ENCODE measurements at places on chromosomes 7 and 10.

- DNase-seq = no peak
These were observed 11.6 kb downstream of the VENTX start for GRCh38 chr10:133249094-133249780.

DNA sequence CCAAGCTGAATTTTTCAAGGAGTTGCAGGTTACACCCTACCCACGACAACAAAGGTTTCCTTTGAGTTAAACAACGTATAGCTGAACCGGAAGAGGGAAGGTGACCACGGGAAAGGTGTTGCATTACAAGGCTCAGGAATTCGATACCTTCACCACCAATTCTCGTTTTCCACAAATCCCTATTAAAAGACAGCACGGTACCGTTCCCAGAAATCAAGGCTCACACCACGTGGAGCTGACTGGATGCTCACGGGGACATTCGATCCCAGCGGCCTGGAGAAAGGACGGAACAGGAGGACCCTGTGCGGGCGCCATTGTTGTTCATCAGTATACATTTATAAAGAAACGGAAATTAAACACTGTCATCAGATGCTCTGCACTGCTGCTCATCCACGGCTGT lies 56.4 kb downstream of the CTBP2 start:
- no peak for DNase-seq

DNA sequence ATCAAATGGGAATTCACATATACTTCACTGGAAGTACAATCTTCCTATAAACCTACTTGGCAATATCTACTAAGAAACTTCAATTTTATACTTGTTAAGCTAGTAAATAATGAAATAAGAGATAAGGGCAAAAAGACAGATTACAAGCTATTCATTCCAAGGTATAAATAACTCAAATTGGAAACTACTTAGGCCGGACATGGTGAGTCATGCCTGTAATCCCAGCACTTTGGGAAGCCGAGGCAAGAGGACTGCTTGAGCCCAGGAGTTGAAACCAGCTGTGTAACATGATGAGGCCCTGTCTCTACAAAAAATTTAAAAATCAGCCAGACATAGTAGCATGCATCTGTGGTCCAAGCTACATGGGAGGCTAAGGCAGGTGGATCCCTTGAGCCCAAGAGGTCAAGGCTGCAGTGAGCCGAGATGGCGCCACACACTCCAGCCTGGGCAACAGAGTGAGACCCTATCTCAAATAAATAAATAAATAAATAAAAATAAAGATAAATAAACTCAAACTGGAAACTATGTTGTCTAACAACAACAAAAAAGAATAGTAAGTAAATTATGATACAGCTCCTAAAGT lies 37.6 kb downstream of the ARHGAP21 start:
- DNase-seq = no peak

GRCh38 chr7:137966641-137967142 lies 35.2 kb downstream of the CREB3L2 start:
- DNase-seq = no peak

DNA sequence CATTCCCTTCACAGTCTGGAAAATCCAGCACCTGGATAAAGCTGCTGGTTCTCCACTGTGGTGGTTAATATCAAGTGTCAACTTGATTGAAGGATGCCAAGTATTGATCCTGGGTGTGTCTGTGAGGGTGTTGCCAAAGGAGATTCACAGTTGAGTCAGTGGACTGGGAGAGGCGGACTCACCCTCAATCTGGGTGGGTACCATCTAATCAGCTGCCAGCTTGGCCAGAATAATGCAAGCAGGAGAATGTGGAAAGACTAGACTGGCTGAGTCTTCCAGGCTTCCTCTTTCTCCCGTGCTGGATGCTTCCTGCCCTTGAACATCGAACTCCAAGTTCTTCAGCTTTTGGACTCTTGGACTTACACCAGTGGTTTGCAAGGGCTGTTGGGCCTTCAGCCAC lies 48.4 kb downstream of the C10orf143 start:
- no peak for DNase-seq

DNA sequence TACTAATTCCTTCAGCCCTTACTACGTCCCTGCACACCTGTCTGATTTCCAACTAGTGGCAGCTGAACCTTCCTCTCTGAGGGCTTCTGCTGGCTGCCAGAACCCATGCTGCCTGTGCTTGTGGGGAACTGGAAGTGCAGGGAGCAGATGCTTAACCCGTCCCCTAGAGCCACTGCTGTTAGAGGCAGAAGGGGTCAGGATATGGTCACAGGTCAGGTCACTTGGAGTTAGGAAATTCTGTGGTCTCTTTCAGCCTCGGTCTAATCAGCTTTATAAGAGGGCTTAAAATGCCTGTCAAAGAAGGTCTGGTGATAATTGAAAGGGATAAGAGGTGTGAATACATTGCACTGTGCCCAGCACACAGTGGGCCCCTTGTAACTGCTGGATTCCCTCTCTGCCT lies 82.0 kb downstream of the PLPP4 start:
- no peak for DNase-seq

DNA sequence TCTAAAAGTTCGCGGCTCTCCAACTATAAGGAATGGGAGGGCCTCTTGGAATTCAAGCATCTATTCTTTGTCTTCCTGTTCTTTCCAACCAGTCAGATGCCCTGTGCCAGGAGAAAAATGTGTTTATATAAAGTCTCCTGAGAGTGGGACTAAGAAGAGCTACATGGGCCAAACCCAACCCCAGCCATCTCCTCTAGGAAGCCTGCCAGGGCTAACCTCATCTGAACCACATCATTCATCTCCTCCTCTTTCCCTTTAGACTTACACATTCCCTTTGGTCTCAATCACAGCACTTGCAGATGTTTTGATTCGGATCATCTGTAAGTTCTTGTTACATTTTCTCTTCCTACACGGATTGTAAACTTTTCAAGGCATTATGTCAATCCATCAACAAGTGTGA lies 62.6 kb downstream of the DOCK4 start:
- no peak for DNase-seq

DNA sequence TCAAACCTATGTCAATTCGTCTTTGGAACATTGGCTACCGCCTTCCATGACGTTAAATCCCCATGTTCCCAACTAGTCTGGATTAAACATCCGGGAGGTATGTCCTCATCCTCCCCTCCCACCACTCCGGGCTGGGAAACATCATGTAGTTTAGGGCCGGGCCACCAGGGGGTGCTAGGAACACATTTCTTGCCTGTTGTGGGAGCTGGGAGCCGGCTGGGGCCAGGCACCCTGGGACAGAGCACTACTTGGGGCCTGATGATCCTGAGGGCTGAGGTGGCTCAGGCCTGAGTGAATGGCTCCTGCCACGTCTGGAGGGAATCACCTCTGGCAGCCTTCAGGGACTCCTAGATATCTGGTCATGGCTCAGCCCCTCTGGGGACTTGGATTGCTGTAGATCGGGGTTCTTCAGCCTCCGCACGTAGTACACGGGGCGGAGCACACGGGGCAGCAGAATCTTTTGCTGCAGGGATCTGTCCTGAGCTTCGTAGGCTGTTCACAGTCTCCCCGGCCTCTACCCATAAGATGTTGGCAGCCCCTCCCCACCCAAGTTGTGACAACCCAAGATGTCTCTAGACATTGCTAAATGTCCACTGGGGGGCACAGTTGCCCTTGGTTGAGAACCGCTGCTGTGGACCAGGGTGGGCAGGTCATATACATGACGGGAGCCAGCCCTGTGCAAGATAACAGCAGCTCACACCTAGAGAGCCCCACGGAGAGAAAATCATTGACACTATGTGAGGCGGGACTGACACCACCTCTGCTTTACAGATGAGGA lies 141.2 kb upstream of the ZNF716 start:
- DNase-seq = no peak

- DNase-seq = peak; percentile 79
These were observed 35.3 kb downstream of the PALD1 start for GRCh38 chr10:70513848-70514309.

- DNase-seq = no peak
These were observed 18.6 kb upstream of the GATA3 start for GRCh38 chr10:8035641-8036470.

DNA sequence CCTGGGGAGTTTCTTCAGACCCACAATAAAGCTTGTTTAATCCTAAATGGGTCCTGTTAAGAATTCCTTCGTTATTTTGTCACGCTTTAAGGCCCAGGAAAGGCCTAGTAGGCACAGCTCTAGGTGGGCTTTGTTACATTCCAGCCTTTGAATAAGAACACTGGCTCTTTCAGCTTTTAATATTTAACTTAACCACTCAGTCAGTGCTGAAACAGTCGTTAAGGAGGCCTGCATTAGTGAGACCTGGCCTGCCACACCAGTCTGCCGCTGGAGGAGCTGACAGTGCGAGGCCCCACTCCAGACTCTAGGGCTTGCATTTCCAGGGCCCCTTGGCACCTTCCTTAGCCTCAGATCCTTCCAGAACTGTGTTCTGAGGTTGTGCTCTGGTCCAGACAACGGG lies 351.4 kb downstream of the GLRX3 start:
- DNase-seq = no peak

DNA sequence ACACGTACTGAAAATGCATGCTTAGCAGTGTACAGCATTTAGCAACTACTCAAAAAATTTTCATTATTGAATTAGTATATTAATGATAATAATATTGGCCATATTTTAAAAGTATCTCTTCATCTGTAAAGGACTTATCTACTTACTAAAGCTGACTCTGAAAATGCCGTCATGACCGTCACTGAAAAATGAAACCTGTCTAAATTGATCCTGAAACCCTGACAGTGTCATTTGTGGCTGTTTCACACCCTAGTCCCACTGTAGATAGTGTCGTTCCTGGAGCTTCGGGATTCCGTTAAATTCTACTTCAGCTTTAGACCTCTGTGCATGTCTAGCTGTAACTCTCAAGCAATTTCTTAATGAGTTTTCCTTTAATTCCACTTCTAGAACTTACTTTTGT lies 35.8 kb upstream of the EZH2 start:
- DNase-seq = peak; percentile 63

- DNase-seq = peak; percentile 85
These were observed 25.0 kb downstream of the RGS10 start for GRCh38 chr10:119517235-119518141.

GRCh38 chr10:76282061-76283025 lies 850.9 kb downstream of the LRMDA start:
- no peak for DNase-seq

DNA sequence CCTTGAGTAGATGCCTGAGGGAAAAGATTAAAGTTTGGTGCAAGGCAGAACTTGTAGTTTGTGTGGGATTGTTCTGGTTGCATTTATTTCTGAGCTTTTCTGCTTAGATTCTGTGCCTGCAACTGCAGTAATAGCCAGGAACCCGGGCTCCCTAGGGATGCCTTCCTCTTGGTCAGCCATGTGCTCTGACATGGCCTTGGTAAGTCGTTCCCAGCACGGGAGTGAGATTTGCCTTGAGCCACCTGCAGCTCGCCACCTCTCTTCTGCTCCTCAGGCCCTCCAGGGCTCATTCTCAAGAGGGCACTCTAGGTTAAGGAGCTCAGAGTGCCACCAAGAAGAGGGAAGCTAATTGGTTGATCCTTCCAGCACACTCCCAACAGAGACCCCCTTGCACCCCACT lies 350.6 kb upstream of the MKI67 start:
- DNase-seq = no peak

DNA sequence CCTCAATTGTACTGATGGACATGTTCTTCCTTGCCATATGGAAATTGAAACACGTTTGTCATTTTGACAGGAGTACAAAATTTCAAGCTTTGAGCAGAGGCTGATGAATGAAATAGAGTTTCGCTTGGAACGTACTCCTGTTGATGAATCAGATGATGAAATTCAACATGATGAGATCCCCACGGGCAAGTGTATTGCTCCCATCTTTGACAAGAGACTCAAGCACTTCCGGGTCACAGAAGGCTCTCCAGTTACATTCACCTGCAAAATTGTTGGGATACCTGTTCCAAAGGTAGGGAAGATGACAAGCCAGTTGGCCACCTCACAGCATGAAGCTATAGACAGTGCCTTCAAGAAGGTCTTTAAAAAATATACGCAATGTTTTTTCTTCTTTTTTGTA lies 43.1 kb downstream of the ATOH7 start:
- no peak for DNase-seq

GRCh38 chr7:17986851-17987250 lies 40.8 kb downstream of the PRPS1L1 start:
- no peak for DNase-seq

DNA sequence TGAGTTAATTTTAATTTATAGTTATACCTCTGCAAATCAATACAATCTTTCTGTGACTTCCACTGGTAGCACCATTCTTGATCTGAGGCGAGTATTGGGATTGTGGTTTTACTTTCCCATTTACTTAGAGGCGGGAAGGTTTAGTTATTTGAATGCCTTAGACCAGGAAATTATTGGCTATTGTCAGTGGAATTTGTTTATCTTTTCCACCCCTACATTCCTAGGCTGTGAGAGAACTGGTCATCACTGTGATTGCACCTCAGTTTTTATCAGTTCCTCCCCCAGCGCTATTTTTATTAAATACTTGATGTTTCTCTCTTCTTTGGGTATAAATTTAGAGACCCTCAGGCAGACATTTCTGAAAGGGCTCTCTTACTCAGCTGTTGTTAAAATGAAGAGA lies 29.9 kb downstream of the CDK14 start:
- no peak for DNase-seq

DNA sequence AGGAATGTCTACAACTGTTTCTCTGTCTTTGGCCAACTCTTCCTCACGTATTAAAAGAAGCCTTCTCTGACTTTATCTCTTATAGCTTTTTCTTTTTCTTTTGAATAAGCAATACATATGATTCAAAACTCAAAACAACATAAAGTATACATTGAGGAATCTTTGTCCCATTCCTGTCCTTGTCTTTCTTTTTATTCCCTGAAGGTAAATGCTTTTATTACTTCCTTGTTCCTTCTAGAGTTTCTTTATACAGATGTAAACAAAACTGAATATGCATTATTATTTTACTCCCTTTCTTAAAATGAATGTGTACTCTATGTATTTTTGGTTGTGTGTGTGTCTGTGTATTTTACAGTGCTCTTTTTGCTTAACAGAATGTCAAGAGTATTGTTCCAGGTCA lies 170.1 kb downstream of the CHN2 start:
- DNase-seq = no peak

DNA sequence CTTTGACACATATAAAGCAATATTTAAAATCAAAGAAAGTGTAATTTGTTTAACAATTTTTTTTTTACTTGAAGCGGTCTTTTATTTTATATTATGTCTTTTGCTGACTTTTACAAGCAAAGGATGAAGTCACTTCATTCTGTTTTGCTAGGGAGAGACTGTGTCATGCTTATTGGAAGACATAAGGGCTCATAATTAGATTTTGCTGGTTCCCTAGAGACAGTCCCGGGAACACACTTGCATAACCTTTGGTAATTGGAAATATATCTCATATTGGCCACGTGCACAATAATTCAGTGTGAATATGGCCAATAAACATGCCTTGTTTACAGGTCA lies 448 bp upstream of the NET1 start:
- DNase-seq = peak; percentile 3

DNA sequence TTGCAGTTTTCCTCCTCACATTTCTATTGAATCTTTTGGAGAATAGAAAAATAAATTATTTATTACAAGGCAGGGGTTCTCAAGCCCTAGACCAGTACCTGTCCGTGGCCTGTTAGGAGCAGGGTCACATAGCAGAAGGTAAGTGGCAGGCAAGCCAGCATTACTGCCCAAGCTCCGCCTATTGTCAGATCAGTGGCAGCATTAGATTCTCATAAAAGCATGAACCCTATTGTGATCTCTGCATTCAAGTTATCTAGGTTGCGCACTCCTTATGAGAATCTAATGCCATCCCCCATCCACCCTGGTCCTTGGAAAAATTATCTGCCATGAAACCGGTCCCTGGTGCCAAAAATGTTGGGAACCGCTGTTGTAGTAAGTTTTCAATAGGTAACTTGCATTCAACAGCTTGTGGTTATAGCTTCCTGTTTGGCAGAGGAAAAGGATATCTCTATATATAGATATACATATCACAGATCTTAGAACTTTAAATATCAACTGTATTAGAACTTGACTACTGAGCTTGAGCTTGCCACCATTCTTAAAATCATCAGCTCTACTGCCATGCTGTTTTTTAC lies 165.1 kb downstream of the AHR start:
- DNase-seq = no peak

Data from GM12865 (cell line).